ENCODE measurements at places on chromosomes 5 and 9.

DNA sequence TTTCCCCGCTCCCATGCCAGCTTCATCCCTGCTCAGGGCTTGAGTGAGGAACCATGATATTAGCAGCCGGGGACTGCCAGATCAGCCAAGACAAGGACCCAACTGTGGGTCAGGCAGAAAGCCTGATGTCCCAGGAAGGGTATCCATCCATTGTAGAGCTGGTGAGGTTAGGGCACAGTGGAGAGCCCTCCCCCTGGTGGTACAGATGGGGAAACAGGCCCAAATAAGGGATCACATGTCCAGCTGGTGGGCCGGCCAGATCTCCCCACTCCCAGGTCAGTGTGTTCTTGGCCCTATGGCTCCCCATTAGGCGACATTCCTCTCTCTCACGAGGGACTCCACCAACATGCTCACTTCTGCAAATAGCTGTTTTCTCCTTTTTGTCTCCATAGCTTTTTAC lies 9.0 kb downstream of the CDX1 start:
- no peak for DNase-seq

DNA sequence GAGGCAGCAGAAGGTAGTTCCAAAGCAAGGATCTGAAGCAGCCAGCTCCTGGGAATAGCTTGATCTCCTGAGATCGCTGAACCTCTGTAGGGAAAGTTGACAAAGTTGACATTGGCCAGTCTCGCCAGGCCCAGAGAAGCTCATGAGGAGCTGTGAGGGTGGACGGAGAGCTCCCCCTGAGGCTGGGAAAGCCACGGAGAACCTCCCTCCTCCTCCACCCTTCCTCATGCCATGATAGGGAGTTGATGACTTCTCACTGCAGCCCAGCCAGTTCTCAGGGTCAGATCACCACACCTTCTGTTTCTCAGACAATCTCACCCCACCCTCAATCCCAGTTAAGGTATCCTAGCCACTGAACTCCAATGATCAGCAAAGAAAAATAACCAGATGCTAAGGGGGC lies 30.4 kb upstream of the KCNV2 start:
- DNase-seq, result no peak

GRCh38 chr5:172082180-172082579 lies 75.7 kb upstream of the FBXW11 start:
- no peak for DNase-seq

- no peak for DNase-seq
These were observed 929 bp upstream of the PLPP6 start for GRCh38 chr9:4661165-4661564.

DNA sequence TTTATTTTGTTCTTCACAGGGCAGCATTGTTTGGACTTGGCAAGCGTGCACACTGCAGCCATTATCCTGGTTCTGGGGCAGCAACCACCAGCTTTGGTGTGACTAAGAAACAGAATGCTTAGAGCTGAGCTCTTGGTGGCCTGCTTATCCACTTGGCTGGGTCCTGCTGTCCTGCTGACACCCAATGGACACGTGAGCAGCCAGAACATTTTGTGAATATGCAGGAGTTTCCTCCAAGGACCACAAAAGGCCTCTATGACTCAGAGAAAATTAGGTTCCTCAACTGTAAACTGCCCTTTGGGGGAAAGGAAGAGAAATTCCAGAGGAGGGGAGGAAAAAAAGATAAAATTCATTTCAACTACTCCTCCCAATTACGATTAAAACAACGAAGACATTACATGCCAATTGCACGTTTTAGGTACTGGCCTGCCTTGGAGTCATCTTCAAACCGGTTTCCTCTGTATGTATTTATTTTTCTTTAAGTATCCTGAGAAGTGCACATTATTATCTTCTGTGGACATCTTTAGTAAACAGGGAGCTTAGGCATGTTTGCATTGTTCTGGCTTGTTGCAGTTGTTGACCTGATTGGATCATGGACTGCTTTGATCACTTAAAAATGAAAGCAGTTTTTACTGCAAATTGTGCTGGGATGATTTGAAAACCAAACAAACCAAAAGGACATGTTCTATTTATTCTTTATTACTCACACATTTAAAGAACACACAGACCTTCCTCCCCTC lies 82.3 kb upstream of the TLE4 start:
- DNase-seq, result no peak

- DNase-seq, result no peak
These were observed 36.3 kb upstream of the CDKN2AIPNL start for GRCh38 chr5:134447815-134448520.

DNA sequence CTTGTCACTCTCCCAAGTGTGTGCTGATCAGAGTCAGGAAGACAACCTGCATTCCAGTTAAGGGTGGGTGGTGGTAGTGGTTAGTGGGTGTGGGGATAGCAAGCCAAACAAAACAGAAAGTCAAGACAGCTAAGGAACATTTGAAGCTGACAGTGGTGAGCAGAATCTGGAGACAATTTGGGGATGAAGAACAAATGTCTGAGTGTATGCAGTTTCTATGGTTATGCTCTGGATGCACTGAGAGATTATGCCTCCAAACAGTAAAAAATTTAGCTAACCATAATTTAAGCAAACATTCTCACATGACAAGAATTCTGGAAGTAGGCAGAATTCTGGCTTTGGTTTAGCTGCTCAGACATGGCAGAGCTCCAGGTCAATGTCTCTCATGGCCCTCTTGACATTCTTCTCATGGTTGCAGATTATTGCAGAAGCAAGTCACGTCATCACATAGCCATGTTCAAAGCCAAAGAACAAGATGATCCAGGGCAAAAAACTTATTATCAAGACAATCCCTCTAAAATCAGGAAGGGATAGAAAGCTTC lies 148.7 kb downstream of the LURAP1L start:
- DNase-seq, result peak; percentile 98

GRCh38 chr9:95533996-95534680 lies 17.4 kb upstream of the PTCH1 start:
- DNase-seq, result no peak

- DNase-seq, result no peak
These were observed 86.9 kb upstream of the GDNF start for GRCh38 chr5:37926732-37927131.

DNA sequence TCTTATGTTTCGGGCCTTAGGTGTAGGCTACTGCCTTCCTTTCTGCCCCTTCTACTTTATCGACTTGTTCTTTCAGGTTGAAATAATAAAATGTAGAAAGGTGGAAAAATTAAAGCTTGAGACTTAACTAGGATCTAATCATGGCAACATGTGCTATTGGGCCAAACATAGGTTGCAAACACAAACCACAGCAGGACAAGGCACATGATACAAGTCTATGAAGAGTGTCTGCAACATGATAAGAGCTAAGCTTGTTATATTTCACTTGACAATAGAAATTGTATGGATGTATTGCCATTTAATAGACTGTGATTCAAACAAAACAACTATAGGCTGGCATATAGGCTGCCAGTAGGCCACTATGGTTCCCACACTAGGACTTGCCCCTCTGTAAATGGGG lies 1.7 kb upstream of the ERAP2 start:
- DNase-seq, result no peak

DNA sequence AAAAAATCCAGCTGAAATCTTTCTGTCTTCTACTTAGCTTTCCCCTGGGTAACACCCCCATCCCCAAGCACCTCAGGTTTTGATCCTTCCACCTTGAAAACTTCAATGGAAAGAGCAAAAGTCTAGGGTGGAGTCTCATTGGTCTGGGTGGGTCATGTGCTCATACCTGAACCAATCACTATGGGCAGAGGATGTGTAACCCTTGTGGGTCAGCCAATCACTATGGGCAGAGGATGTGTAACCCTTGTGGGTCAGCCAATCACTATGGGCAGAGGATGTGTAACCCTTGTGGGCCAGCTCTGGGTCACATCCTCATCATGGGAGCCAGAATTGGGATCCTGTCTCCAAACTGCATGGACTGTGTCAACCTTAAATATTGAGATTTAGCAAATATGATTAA lies 18.5 kb downstream of the NAIF1 start:
- no peak for DNase-seq

GRCh38 chr5:355379-355935 lies 33.9 kb downstream of the AHRR start:
- no peak for DNase-seq

DNA sequence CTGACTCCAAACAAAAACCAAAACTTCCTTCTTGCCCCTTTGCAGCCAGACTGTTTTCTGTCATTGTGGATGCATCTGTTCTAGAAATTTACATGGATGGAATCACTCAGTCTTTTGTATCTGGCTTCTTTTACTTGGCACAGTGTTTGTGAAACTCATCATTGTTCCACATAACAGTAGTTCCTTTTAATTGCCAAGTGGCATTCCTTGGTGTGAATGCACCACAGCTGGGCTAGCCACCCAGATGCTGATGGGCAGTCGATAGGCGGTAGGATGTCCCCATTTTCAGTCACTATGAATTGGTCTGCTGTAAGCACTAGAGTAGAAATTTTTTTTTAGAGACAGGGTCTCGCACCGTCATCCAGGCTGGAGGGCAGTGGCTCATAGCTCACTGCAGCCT lies 6.3 kb upstream of the CLPTM1L start:
- DNase-seq, result no peak

DNA sequence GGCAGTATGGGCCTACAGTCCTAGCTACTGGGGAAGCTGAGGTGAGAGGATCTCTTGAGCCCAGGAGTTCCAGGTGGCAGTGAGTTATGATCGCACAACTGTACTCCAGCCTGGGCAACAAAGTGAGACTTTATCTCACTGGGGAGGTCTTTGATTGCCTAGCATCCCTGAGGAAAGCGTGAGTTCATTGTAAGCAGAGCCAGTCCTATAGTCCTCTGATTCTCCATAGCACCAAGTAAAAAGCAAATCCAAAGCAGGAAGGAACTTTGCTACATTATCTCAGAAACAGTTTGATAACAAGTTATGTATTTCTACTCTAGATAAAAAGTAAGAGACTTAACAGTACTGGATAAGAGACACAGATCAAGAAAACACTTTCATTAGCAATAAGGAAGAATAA lies 37.6 kb downstream of the ANKRD31 start:
- no peak for DNase-seq

GRCh38 chr9:17611917-17612316 lies 33.1 kb downstream of the SH3GL2 start:
- no peak for DNase-seq

GRCh38 chr5:42887575-42887974 lies 75.9 kb upstream of the SELENOP start:
- no peak for DNase-seq

DNA sequence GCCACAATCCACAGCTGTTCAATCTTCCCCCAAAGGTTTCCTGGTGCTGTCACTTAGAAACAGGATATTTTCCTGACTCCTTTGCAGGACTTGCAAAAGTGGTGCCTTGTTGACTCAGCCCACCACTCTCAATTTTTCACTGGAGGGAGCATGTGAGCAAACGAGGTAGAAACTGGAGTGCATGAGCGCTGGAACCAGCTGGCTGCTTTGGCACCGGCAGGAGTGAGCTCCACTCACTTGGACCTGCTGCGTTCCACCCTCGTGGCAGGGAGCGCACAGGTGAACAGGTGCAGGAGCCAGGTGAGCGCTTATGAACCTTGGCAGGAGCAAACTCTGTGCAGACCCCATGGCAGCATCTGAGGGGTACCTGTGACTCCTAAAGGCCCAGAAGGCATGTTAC lies 364.1 kb upstream of the RORB start:
- DNase-seq, result no peak

GRCh38 chr5:54581831-54582548 lies 64.4 kb downstream of the SNX18 start:
- no peak for DNase-seq

DNA sequence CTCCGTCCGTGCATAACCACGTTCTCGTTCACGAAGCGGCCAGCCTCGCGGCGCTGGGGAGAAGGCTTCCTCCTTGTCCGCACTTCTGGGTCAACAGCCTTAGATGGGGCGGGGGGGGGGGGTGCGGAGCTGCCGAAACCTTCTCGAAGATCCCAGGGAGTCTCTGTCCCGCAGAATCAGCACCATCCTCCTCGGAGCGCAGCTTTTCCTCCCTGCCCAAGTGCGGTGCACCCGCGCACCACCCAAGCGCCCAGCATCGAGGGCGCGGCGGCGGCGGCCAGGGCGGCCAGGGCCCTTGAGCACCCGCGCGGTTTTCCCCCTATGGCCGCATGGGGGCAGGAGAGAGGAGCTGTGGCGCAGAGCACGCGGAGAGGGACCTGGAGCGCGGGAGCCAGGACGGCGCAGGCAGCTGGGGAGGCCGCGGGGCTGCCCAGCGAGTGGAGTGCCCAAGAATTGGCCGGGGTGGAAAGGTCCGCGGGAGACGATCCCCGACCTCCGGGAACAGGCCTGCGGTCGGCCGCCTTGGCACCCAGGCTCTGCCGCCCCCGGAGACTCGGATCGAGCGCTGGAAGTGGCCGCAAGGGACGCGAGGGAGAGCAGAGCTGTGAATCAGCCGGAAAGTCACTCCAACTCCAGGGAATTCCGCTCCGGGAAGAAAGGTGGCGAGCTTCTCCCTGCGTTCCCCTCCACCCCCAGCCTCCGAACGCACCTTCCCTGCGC lies 43.1 kb downstream of the TMEM174 start:
- DNase-seq, result no peak

DNA sequence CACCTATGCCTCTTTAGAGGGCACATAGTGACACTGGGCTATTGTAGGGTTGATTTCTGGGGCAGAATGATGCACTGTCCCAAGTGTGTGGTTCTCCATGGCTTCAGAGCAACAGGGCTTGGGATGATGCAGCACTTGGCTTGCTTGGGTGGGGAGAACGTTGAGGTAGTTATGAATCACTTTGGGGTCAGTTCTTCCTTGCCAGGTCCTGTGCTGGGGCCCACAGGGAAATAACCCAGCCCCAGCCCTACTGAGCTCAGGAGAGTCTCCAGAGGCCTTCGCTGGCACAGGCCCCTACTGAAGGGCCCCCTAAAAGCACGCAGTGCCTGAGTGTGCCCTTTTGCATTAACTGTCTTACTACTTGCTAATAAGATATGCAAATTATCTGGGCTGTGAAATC lies 24.2 kb downstream of the JADE2 start:
- DNase-seq, result no peak

DNA sequence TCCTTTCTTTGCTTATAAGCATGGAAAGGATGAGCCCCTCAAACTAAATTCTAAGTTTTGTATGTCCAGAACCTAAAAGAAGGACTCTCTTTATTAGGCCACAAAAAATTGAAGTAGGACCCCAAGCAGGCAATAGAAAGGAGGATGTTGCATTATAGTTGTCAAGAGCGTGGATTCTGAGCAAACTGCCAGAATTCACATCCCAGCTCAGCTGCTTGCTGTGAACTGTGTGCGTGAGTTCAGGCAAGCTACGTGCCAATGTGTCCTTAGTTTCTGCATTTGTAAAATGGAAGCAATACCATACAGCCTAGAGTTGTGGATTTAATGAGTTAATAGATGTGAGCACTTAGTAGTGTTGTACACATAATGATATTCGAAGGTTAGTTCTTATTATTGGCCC lies 70.6 kb upstream of the SLC44A1 start:
- no peak for DNase-seq

- DNase-seq, result no peak
These were observed 145.1 kb upstream of the TBCA start for GRCh38 chr5:77921094-77921768.

- DNase-seq, result no peak
These were observed 133.0 kb downstream of the SLC28A3 start for GRCh38 chr9:84207491-84207951.

GRCh38 chr5:169893571-169893970 lies 86.7 kb downstream of the INSYN2B start:
- no peak for DNase-seq

All from GM04503 (cell line).